Anterior cingulate cortex (tissue), 58 donors: ENCODE measurements at places on chromosomes 1 and 21.
A peak's percentile ranks its signal among the peaks of the same experiment; 100 is the strongest.

DNA sequence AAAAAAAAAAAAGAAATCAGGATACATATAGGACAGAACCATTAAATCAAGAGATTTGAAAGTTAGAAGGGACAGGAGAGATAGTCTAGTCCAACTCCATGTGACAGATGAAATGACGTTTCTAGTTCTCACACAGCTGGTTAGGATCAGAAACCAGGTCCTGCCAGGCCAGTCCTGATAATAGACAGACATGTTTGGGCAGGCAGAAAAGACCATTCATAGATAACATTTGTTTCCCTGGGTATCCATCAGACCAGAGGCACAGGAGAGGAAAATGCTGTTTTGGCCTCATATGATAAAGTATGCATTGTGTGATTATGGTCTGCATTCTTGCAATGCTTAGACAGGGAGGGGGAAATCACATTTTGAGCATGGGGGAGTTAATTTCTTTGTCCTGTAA is 29.3 kb downstream of the ZBTB8B start:
- no peak for DNase-seq

DNA sequence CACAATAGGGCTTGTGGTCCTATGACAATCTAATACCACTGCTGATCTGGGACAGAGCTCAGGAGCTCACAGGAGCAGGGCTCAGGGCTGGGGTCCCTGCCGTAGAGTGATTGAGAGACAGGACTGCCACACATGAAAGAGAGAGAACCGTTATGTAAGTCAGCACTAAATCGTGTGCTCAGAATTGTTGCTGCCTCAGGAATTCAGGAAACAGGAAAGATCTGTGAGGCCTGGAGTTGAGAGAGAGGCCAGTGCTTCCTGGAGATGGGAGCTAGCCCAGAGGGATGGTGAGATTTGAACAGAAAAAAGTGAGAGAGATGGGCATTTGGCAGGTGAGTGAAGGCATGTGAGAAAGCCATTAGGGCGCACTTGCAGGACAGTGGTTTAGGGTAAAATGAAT is 17.5 kb upstream of the ACBD6 start:
- no peak for DNase-seq

GRCh38 chr1:196976278-196976677 is 1.1 kb upstream of the CFHR5 start:
- no peak for DNase-seq

- DNase-seq: no peak
These were observed at the start of gene SLC6A9 for GRCh38 chr1:44031252-44032169. TSS of gene SLC6A9 (minus strand) at chr1:44031462. CDS start at chr1:44024277, 7,185 bp downstream.

GRCh38 chr1:69568421-69569174 is 876 bp downstream of the LRRC7 start:
- no peak for DNase-seq

DNA sequence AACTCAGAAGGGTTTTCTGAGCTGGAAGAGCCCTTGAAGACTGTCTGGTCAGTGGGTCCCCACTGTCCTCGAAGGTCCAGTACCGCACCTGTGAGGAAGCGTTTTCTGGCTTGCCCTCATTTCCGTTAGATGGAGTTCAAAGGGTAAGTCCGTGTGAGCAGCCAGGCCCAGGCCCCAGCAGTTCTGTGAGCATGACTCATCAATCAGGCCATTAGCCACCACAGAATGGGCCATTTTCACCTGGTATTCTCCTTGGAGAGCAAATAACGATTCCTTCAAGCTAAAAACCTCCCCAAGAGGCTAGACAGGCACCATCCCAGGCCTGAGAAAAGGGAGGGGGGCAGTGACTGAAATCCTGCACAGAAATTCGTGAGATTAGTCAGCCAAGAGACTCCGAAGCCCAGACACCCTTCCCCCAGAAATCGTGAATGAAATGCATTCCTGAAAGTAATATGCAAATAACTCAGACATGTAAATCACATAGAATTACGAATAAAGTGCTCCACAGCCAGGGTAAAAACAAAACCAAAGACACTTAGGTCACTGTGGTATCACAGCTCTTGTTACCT is 66.0 kb downstream of the BCAR3 start:
- no peak for DNase-seq

- no peak for DNase-seq
These were observed 24.6 kb upstream of the FCRL3 start for GRCh38 chr1:157725221-157725577.

GRCh38 chr1:243432136-243432535 is 176.3 kb downstream of the SDCCAG8 start:
- DNase-seq: no peak

GRCh38 chr1:187047298-187047697 is 218.5 kb downstream of the PLA2G4A start:
- no peak for DNase-seq

- peak; percentile 24 for DNase-seq
These were observed 10.9 kb upstream of the C4BPB start for GRCh38 chr1:207077470-207078377.

DNA sequence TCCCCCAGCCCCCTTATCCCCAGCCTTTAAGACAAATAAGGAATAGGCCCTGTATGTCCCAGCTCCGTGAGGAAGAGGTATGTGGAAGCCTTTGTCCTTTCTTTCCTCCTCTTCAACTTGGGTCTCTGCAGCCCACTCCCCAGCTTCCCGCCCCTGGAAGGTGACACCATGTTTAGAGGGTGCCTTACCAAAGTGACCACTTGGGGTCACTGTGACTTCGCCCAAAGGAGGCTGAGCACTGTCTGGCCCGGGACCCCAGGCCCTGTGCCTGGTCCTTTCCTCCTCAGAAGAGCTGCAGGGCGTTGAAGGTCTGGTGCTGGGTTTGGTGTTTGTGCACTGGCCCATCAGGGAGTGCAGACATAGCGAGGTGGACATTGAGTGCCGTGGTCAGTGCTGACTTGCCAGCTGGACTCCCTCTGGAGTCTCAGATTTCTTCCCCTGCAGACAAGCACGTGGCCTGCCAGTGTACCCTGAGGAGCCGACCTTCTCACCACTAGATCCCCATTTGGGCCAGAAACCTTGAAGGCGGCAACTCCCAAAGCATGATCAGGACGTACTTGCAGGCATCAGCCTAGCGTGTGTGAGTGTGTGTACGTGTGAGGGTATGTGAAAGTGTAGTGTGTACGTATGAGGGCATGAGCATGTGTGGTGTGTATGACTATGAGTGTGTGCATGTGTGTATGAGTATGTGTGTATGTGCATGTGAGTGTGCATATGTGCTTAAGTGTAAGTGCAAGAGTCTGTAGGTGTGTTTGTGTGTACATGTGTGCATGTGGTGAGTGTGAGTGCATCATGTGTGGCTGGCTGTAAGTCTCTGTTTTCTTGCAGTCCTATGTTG is 181.4 kb upstream of the KIAA0040 start:
- no peak for DNase-seq
